ENCODE measurements at places on chromosomes 3 and 15.

- no peak for DNase-seq
These were observed 288.1 kb downstream of the EPHB1 start for GRCh38 chr3:135083179-135083578.

- no peak for DNase-seq
These were observed 62.3 kb upstream of the CPOX start for GRCh38 chr3:98655666-98656065.

GRCh38 chr15:94230883-94231722 lies at the start of gene MCTP2:
Gene MCTP2, plus strand, starts transcription at chr15:94231561. Its CDS starts 66,705 bp downstream, at chr15:94298266.
- peak; percentile 50 for DNase-seq

DNA sequence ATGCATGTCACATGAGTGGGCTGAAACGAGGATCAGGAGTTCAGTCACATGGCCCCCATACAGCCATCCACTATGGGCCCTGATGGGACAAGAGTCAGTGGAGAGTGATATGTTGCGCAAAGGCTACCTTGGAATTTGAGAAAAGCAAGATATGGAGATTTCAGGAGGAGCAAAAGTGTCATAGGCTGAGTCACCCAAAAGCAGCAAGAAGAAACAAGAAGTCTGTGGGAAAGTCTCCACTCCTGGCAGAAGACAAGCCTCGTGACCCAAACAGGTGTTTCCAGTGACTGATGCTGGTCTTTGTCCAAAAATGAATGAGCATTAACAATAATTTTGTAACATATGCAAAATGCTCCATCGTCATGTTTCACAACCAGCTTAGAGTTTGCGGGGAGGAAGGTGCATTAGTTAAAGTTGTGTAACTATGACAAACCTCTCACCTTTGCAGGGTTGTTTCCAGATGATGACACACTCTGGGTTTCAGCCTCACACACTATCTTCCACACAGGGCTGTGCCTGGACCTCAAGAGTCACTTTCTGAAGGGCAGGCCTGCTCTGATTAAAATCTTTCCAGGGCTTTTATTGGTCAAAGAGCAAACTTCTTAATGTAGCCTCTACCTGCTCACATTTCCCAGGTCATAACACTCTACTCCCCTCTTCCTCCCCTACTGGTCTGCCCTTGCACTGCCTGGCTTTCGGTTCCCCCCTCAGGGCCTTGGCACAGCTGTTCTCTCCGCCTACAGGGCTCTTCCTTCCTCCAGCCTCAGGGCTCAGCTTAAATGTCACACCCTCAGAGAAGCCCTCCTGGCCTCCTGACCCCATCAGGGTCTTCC lies 3.9 kb upstream of the DNASE1L3 start:
- DNase-seq, result no peak

- no peak for DNase-seq
These were observed 196.5 kb upstream of the ATP11B start for GRCh38 chr3:182596676-182597410.

DNA sequence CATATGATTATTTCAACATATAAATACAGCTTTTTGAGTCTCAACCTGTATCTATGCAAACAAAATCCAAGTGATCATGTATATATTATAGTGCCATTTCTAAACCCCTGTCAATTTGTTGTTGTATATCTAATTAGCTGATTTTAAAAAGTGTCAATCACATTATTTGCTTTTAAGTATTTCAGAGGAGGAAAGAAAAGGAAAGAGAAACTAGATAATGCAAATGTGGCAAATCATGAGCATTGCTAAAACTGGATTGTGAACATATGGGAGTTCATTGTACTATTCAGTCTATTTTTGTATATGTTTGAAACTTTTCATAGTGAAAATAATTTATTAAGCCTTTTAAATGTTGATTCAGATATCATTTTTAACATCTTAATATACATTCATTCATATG lies 190.7 kb downstream of the ZIC4 start:
- DNase-seq, result no peak

GRCh38 chr15:59203008-59203407 lies 3.6 kb upstream of the LDHAL6B start:
- no peak for DNase-seq

DNA sequence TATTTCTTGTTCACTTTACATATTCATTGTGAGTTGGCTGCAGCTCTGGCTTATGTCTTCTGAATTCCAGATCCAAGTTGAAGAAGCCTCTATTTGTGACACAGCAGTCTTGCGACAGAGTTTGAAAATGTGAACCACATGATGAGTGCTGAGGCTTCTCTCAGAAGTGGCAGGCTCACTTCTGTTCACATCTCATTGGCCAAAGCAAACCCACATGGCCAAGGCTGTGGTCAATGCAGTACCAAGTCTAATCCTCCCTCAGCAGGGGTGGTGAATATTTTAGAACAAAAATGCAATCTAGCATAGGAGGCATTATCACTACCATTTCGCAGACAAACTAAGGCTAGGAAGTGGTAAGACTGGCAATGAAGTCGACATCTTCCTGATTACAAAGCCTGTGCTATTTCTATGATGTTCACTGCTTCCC lies 45.2 kb downstream of the CDCP1 start:
- no peak for DNase-seq

GRCh38 chr15:49605588-49605987 lies 15.0 kb downstream of the FAM227B start:
- no peak for DNase-seq

DNA sequence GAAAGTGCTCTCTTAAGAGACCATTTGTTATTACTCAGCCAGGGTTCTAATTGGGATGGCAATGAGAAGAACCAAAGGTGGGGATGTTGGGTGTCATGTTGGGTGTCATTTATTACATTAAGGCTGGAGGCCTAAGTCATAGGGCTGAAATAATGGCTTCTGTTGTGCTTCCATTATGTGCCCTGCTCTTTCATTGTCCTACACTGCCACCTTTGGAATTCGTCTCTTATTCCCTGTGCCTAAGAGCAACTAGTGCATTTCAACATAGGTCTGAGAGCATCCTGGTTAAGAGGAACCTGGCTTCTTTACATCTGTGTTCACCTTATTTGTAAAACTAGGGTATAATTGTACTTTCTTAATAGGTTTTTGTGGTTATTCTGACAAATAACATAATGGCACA lies 32.2 kb downstream of the RIOX2 start:
- DNase-seq, result no peak

GRCh38 chr3:75089841-75090240 lies 475.4 kb upstream of the CNTN3 start:
- DNase-seq, result no peak

GRCh38 chr3:162538491-162538890 lies 1041.9 kb downstream of the OTOL1 start:
- no peak for DNase-seq

DNA sequence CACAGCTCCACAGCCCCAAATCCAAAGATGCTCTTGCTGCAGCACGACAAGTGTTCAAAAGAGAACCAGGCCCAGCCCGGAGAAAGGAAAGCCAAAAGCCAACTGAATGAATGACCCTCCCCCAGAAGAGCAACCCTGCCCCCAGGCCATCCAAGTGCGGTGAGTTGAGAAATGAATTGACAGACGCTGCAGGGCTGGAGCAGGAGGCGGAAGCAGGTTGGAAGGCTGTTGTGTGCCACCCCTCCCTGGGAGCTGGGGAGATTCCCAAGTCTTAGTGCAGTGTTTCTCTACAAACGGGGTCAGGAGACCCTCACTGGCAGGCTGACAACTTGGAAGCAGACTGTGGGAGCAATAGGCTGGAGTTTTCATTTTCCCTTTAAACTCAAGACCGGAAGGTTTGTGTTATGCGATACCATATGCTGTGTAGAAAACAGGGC lies 3.5 kb upstream of the SPTBN5 start:
- DNase-seq, result no peak

DNA sequence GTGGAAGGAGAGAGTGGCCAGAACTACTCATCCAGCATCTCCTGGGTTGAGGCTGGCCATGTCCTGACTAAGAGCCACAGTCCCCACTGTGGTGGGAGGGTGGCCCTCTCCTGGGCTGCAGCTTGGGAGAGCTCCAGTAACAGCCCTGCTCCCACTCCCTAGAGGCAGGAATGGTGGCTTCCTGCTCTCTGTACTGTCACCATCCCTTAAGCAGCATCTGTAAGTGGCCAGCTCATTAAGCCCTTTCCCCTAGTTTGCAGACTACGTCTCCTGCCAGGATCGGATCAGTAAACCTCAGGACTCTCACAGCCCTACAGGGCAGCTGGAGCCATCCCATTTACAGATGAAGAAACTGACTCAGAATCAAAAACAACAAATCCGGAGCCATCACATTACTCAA lies 30.5 kb downstream of the DNAJB8 start:
- DNase-seq, result no peak

GRCh38 chr3:72951259-72951722 lies 45.3 kb upstream of the PPP4R2 start:
- DNase-seq, result no peak

DNA sequence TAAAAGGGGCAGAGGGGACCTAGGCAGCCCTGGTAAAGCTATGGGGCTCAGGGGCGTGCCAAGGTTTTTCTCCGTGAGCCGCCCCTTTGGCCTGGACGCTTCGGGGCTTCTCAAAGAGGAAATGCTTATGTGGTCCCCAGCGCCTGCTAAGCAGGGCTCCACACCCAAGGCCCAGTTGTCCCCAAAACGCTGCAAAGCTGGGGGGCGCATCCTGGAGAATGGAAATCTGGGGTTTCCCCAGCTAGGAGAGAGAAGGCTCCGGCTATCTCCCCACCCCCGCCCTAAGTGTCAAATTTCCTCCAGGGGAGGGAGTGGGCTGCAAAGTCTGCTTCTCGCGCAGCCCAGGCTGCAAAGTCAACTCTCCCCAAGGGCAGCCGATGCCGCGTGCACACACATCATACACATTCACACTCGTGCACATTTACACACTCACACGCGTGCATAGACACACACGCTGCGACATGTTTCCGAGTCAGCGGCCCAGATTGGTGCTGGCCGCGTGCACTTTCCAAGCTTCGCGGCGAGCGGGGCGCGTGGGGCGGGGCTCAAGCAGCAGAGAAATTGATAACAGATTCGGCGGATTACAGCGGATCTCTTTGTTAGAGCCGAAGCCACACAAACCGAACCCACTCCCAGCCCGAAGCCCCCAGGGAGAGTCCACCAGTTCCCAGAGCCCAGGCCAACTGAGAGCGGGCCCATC lies 4.5 kb downstream of the WNT5A start:
- DNase-seq, result no peak

DNA sequence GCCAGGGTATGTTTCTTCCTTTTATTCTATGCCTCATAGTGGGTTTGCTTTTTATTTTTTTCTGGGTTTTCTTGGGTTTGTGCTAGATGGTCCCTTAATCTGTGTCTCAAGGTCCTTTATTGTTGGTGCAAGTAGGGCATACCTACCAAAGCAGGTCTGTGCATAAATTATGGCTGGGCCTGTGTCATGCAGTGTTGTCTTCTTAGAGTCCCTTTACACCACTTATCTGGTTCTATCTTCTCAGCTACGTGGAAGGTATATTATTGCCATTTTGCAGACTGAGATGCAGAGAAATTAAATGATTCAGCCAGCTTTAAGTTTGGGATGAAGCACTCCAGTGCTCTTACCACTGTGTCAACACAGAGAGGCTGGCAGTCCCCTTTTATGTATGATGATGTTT lies 293.5 kb upstream of the SOX2 start:
- no peak for DNase-seq

- DNase-seq, result peak; percentile 66
These were observed at the start of gene P2RY1 for GRCh38 chr3:152834776-152835600. Gene P2RY1, plus strand, starts transcription at chr3:152835131. Its CDS starts 652 bp downstream, at chr3:152835783.

DNA sequence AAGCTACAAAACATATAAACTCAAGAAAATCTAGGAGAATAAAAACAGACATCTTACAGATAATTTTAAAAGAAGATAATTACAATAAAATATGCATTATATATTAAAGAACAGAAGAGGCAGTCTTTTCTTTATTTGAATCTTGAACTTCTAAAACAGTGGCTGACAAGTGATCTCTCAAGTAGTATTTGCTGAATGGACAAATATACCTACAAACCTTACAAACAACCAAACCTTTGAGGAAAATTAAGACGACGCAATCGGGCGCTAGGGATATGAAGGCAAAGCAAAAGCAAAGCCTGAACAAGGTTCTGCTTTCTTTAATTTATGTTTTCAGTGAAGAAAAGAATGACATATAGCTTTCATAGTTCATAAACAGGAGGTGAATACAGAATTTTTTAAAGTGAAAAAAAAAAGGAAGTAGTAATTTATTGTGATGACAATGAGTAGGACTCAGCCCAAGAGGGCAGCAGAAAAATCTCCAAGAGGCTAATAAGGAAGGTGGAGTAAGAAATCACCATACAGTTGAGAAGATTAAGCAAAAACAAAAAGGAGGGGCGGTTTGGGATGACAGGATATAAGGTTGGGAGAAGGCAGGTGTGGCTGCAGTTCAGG lies 347.8 kb downstream of the TBC1D5 start:
- DNase-seq, result no peak

DNA sequence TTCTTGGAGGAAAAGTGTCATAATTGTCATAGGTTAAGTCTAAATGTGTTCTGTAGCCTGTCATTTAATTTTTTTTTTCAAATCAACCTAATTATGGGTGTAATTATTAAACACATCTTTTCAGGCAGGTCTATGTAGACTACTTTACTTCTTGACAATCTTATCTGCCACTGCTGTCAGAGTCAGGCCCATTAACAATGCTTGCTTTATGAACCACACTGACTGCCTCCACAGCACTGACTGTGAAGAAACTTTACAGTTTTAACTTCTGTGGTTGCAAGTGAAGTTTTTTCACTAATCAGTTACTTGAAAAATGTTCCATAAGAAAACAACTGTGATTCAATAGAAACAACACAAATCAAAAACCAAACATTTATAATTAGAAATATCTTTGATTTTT lies 407.8 kb downstream of the PLCL2 start:
- no peak for DNase-seq

GRCh38 chr15:66905185-66905584 lies 160.2 kb upstream of the SMAD3 start:
- DNase-seq, result no peak

GRCh38 chr15:22808240-22808639 lies 21.8 kb downstream of the NIPA1 start:
- no peak for DNase-seq

- no peak for DNase-seq
These were observed 2.7 kb upstream of the AMOTL2 start for GRCh38 chr3:134376786-134377426.

DNA sequence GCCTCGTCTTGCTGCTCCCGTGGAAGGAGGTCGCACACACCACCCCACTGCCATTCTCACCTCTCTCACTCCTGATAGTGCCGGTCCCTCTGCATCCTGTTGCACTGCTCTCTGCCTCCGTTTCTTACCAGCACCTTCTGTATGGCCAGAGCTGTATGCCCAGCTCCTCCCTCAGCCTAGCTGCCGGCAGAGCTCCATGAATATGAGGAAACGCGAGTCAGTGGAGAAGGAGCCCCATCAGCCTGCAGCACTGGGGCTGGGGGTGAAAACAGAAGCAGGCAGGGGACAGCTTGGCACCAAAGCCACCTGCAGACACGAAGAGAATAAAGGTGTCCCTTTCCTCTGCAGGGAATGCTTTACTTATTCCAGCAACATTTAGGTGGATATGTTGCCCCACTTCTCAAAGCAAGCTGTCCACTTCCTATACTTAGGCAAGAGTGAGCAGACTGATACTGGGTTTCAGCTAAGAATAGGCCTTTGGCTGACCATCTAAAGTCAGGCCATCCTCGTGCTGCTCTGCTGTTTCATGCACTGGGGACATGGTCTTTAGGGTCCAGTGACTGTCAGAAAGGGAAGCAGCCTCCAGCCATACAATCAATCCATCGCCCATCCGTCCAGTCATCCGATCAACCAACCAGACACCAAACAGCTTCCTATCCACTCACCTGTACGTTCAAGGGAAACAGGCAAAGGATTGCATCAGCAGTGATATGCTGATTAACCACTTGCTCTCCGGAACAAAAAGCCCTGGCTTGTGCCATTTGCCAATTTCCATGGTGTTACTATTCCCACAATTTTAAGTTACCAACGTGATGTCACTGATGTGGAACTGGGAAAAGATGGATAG lies 222.7 kb downstream of the XXYLT1 start:
- DNase-seq, result no peak

GRCh38 chr3:168878655-168879054 lies 782.9 kb upstream of the GOLIM4 start:
- no peak for DNase-seq
